ENCODE measurements at places on chromosomes 12 and 14.

DNA sequence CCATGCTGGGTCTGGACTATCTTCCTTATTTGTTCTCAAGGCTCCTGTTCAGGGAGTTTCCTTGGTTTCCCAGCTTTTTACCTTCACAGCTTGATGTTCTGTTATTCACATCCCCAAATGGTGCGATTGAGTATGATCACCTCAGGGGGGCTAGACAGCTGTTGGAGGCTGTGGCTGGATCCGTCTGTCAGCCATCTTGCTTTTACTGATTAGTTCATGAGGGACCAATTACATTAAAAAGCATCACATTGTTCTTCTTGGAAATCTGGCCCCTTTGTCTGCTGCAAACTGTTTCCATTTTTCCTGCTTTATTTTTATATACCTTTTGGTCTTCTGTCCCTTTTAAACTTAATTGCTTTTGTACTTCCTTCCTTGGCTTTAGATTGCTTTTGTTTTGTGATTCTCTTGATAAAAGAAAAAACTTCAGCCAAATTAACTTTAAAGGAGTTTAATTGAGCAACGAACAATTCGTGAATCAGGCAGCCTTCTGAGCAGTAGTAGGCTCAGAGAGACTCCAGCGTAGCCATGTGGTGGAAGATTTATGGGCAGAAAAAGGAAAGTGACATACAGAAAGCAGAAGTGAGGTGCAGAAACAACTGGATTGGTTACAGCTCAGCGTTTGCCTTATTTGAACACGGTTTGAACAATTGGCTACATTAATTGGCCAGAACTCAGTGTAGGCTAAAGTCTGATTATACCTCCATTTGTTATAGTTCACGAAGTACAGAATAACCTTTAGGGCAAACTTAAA is 208.7 kb downstream of the AEBP2 start:
- DNase-seq, result no peak

DNA sequence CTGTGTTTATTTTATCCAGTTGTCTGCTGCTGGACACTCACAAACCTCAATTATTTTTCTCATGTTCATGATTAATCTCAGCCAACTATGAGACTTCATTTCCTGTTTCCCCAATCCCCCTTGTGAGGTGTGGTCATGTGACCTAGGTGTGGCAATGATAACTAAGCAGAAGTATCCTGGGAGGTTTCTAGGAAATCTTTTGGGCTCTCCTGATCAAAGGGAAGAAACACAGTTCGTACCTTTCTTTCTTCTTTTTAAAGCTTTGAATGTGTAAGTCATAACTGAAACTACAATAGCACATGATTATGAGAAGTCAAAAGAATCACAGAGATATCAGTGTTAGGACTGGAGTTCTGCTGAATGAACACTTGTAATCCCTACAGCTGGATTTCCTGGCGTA is 34.4 kb upstream of the MANSC4 start:
- no peak for DNase-seq

DNA sequence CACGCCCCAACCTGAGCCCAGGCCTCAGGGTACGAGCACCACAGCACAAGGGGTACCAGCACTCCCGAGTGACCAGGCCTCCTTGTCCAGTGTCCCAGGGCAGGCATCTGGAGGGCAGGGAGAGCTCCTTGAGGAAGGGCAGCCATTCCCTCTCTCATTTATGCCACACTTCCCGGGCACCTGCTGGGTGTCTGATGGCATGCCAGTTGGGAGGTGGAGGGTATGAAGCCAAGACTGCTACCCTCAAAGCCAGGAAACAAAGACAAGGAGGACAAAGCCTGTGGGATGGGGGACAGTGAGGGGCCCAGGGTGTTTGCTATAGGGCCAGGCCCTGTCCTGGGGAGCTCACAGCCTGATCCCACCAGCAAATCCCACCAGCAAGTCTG is 45.6 kb downstream of the CCDC88C start:
- DNase-seq, result no peak

- DNase-seq, result no peak
Measured at GRCh38 chr14:58947156-58947555, 241.3 kb upstream of the DAAM1 start.

GRCh38 chr12:65694130-65694529 is 130.2 kb upstream of the HMGA2 start:
- DNase-seq, result no peak

- DNase-seq, result no peak
Measured at GRCh38 chr14:44700184-44700583, 193.1 kb upstream of the FSCB start.

GRCh38 chr14:82313889-82314288 is 780.2 kb upstream of the SEL1L start:
- no peak for DNase-seq

- no peak for DNase-seq
Measured at GRCh38 chr12:85036733-85037132, 582 bp downstream of the LRRIQ1 start.

- DNase-seq, result no peak
Measured at GRCh38 chr14:33780035-33780434, 170.8 kb downstream of the EGLN3 start.

- no peak for DNase-seq
Measured at GRCh38 chr14:91341334-91341733, 76.3 kb downstream of the CCDC88C start.

- DNase-seq, result peak; percentile 76
Measured at GRCh38 chr14:22977684-22978486, 4.5 kb downstream of the AJUBA start.

DNA sequence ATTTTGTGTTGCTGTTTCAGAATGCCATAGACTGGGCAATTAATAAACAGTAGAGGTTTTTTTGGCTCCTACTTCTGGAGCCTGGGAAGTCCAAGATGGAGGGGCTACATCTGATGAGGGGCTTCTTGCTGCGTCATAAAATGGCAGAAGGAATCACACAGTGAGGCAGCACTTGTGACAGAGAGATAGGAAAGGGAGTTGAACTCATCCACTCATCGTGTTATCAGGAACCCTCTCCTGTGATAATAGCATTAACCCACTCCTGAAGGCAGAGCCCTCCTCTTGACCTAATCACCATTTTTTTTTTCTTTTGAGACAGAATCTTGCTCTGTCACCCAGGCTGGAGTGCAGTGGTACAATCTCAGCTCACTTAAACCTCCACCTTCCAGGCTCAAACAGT is 9.7 kb downstream of the TDG start:
- no peak for DNase-seq

- no peak for DNase-seq
Measured at GRCh38 chr12:84813780-84814663, 98.6 kb downstream of the SLC6A15 start.

GRCh38 chr14:54881235-54881760 is 21.3 kb downstream of the GCH1 start:
- no peak for DNase-seq

DNA sequence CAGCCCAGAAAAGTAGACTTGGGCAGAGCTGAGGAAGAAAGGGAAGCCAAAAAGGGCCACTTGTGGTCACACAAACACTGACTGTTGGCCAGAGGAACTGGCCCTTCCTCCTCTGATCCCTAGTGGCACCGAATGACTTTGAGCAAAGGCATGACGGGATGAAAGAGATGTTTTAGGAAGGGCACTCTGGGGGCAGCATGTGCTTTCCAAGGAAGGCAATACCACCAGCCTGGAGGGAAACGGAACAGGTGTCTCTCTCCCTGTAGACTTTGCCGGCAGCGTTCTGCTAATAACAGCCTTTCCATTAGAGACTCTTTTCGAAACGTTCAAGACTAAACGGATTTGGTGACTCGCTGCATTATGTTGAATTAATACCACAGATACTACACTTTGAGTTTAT is 12.3 kb upstream of the FBXO21 start:
- no peak for DNase-seq

DNA sequence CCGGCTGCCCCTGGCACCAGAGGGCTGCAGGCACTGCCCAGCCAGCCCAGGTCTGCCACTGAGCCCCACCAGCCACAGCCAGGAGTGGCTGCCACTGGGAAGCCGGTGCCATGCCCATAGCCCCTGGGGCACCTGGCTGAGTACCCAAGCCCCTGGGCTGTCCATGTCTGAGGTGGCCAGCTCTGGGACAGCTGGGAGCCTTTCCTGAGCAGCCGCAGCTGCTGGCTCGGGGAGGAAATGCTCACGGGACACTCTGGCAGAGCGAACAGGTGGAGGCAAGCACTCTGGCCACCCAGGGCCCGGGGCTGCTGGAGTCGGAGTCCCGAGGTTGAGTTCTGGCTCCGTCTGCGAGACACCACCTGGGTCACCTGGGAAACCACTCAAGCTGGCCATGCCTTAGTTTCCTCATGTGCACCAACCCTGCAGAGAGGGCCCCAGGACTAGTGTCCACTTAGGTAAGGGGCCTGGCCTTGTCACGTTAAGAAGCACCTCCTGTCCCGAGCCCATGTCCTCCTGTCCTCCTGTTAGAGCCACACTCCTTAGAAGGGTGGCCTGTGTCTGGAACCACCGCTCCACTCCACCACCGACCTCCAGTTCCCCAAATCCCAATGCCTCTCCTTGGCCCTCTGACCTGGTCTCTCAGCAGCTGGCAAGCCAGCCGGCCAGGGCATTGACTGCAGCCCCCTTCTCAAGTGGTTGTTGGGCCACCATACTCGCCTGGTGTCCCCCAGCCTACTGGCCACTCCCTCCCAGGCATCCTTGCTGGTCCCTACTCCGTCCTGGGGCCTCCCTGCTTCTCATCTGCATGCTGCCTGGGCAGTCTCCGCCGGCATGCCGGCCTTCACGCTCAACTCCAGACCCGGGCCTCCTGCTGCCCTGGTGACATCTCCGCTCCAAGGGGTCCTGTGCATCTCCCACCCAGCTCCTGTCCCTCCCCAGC is 45.3 kb downstream of the BEGAIN start:
- DNase-seq, result no peak

DNA sequence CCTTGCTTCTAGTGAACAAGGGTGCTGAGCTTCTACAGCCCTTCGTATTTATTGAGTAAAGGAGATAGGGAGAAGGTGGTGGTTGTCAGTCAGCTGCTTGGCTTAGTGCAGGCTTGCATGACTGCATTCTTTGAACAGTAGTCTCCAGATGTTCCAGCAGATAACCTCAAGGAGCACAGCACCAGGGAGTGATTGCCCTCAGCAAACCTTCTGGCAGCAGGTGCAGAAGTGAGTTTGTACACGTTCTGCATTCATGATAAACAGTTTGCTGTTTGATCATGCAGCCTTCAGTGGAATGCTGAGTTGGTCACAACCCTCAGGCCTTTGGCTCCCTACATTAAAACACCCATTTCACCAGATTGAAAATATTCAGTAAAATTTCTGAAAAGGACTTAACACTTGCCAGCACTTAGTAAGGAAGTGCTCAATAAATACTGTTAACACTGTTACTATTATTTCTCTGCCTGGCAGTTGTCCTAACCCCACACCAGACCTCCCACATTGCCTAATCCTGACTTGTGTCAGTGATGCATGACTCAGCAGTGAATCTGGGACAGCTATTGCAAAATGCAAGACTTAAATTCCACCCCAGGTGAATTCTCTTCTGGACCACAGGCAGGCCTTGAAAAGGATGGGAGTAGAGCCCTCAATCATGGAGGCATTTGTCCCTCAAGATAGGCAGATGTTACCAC is 18.9 kb upstream of the CARMIL3 start:
- DNase-seq, result no peak

DNA sequence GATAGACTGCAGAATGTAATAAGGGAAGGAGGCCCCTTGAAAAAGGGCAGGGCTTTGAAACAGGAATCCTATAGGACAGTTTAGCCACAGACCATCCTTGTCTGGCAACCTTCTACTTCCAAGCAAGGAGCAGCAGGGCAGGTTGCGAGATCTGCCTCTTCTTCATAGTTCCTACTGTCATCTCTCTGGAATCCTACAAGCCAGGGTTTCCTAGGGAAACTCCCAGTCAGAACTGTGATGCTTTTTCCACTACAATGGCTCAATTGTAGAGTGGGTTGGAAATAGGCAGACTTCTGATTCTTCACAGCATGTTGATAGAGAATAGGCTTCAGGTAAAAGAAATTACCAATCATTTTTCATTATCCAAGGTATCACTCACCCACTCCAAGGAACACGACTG is 186.3 kb downstream of the DACT1 start:
- no peak for DNase-seq

DNA sequence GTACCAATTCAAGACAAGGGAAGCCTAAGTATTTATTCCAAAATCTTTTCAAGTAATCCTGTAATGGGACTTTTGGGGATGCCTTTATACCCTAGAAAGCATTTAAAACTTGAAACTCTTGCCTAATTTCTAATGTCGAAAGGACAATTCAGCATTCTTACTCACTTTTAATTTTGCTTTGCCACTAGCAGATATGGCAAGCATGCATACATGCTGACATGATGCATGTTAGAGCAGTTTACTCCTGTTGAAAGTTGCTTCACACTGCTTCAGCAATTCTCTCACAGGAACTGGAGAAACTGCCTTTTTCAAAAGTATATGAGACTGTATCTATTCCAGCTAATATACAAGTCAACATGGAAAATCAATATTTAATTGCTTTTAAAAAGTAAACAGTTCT is 79.9 kb downstream of the TAOK3 start:
- no peak for DNase-seq

- no peak for DNase-seq
Measured at GRCh38 chr14:20546877-20547276, 14.0 kb downstream of the RNASE9 start.

- no peak for DNase-seq
Measured at GRCh38 chr14:73709904-73710469, 4.2 kb downstream of the PNMA1 start.

GRCh38 chr14:95182379-95182778 is 25.1 kb upstream of the DICER1 start:
- no peak for DNase-seq

- DNase-seq, result no peak
Measured at GRCh38 chr12:66409195-66409871, 107.0 kb downstream of the HELB start.

DNA sequence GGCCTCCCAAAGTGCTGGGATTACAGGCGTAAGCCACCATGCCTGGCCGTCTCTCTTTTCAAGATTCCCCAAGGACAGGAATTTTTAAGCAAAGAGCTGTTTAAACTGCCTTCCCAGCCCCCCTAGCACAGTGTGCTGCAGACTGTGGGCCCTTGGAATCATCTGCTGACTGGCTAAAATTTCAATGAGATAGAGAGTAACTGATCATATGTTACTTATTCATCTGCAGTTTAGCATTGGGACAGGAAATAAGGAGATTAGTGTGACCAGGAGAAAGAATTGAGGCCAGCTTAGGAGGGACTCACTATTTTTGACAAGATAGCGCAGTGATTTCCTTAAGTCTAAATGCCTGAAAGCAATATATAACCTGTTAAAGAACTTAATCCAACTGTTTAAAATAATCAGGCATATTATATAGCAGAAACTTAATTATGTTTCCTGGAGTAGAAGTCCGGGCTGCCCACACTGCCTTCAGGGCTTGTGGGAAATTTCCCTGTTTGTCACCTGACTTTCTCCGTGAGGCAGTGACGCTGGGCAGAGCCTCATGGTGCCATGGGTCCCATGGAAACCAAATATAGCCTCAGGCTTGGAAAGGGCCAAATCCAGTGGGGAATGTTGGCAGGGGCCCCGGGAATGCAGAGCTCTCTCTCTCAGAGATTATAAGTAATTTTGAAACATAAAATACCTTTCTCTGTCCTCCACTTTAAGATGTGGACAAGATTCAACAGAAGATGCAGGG is 22.8 kb upstream of the CEBPE start:
- peak; percentile 77 for DNase-seq
